ENCODE measurements at places on chromosomes 11 and 22.

GRCh38 chr11:57277845-57278720 lies 41.0 kb upstream of the APLNR start:
- no peak for ATAC-seq

DNA sequence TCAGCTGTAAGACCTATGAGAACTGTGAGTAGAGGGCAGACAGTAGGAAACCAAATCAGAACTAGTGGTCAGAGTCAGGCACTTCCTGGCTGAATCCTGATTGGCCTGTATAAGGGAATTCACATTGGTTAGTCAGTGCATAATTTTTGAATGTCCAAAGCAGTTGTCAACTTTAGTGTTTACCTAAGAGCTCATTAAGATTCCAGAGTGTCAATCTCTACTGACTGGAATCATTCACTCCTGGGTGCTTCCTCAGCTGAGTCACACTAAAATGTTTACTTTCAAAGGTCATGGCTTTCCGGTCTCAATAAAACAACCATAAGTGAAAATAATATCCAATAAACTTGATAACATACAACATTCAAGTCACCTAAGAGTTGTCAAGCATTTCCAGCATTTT lies 306.1 kb downstream of the C11orf87 start:
- ATAC-seq = no peak

DNA sequence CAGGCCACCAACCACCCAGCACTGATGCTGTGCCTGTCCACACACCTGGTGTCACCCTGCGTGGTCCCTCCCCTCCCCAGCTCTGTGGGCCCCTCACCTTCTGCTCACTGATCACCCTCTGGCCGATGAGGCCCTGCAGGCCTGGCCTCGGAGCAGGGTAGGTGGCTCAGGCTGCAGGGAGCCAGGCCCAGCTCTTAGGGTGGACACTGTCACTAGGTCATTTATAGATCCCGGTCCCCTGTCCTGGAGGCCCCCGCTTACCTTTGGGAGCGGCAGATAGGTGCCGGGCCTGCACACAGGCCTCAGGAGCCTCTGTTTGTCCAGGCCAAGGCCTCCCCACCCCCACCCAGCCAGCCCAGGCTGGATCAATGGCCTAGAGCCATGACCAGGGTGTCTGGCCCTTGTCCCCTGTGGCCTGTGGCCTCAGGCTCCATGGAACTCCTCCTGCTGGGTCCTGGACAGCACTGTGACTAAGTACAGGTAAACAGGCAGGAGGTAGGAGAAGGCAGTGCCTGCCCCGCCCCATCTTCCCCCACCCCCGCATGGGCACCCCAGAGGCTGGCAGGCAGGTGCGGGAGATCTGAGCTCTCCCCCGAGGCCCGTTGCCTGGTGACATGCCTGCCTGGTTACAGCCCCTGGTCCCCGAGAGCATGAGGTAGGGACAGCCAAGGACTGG lies at the start of gene TMPRSS6:
Gene TMPRSS6 (minus strand): TSS at position 472 of the 676 bp plus-strand sequence. CDS start 6,296 bp downstream, outside the sequence.
- ATAC-seq = peak; percentile 25

- ATAC-seq = no peak
Measured at GRCh38 chr11:45104006-45104789, 42.2 kb upstream of the PRDM11 start.
